ENCODE measurements at places on chromosomes 5 and 9. TPM values are rescaled to one million over a fixed set of nuclear protein-coding genes. Genes with fewer than 3 reads are reported as not detected.

Gene PCAT7
- total RNA-seq = 3.4 TPM

Gene CCDC171
- total RNA-seq = 3.5 TPM

Gene CNTNAP3B
- 3.9 TPM for total RNA-seq

Gene GPR21
- 3.8 TPM for total RNA-seq

Gene SPINK7
- not detected for total RNA-seq

Gene PCDHB13
- total RNA-seq = 1.3 TPM

Gene NTNG2
- 0.75 TPM for total RNA-seq

Gene ELOVL7
- total RNA-seq = 30.5 TPM

Gene C9
- total RNA-seq = not detected

Gene CDC26
- total RNA-seq = 23.6 TPM

GRCh38 chr5:102798104-102798785, 43.1 kb downstream of the PAM start:
- DNase-seq = no peak

DNA sequence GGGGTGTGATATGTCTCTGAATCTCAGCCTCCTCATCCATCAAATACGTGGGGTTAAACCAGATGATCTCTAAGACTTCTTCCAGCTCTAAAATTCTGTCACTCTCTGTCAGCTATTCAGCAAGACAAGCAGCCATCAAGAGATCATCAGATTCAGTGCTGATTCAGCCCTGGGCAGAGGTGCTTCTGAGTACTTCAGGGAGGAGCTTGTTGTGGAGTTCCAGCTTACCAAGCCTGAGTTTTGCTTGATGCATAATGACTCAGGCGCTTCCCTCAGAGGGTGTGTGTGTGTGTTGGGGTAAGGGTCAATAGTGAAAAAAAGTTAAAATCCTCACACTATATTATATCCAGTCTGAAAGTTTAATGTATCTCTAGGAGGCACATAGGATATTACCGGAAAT, 29.6 kb upstream of the TAF1L start:
- no peak for DNase-seq

DNA sequence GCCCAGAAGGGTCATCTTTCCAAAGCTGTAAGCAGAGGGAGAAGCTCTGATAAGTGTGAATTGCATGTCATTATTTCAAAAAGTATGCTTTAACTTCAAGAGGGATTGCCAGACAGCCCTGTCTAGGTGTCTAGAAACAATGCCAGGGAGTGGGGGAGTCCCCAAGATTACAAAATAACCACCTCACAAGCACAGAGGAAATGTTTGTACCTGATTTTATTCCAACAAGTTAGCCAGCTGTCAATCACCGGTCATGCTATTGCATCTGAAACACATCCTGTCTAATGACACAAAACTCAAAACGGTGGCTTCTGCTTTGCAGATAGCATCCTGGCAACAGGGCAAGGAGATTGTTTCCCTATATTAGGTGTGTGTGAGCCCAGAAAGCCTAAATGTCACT, 154.2 kb upstream of the WWC1 start:
- DNase-seq = no peak

GRCh38 chr9:73183917-73184861, 32.5 kb downstream of the ANXA1 start:
- no peak for DNase-seq

DNA sequence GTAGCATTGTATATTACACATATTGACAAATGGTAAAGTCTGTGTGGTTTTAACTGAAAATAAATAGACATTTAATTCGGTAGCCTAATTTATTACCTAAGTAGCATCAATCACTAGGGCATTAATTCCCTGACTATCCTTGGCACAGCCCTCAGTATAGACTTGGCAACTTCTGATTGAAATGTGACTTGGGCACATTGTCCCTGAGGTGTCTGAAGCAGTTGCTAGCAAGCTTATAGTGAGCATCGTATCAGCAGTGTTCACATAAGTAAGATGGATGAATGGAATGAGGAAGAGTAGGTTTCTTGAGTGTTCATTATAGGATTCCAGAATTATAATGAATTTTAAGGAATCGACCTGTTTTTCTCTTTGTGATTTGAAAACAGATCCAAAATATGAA, 16.1 kb downstream of the LURAP1L start:
- DNase-seq = no peak

DNA sequence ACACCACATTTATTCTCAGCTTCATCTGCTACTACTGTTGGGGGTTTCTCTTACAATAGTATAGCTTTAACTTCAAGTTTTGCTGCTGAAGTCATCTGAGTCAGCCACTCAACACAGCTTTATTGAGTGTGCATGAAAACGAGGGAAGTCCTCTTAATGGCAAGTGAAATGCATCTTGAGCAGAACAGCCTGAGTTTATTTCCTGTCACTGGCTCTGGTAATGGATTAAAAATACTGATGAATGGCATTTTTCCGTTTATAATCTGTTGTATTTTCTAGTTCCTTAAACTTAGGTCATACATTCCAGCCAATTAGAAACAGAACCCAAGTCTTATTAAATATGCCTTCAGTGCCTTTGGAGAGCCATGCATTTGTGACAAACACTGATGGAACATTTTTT, 238.6 kb downstream of the SLF1 start:
- no peak for DNase-seq

- DNase-seq = no peak
These were observed 91.4 kb upstream of the FCN2 start for GRCh38 chr9:134789168-134789567.

DNA sequence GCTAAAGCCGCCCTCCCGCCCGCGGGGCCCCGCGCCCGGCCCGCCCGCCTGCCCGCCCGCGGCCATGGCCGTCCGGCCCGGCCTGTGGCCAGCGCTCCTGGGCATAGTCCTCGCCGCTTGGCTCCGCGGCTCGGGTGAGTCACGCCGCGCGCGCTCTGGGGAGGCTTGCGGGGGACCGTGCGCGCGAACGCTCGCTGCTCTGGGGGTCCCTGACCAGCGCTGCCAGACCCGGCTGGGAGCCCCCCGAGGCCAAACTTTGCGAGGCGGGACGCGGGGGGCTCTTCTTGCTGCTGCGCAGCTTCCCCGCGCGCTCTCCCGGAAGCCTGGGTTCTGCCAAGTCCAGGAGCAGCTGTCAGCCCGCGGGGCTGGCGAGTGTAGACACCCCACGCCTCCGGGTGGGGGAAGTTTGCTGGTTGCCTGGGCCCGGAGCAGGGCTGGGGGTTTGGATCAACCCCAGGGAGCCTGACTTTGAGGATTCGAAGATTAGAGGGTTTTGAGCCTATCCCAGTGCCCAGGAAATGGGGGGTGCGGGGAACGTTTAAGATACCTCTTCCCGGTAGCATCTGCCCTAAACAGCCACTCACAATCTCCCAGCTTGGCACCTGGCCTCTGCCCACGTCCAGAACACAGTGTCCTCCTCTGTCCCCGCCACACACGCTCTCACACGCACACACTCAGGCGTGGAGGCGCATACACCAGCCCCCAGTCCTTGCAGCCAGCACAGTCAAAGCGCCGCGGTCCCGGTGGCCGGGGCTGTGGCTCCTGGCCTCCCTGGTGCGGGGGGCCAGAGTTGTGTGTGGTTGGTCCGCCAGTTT, 535 bp downstream of the UNC5A start:
- DNase-seq = no peak

GRCh38 chr5:150253416-150254208, 36.0 kb downstream of the CAMK2A start:
- DNase-seq = no peak

DNA sequence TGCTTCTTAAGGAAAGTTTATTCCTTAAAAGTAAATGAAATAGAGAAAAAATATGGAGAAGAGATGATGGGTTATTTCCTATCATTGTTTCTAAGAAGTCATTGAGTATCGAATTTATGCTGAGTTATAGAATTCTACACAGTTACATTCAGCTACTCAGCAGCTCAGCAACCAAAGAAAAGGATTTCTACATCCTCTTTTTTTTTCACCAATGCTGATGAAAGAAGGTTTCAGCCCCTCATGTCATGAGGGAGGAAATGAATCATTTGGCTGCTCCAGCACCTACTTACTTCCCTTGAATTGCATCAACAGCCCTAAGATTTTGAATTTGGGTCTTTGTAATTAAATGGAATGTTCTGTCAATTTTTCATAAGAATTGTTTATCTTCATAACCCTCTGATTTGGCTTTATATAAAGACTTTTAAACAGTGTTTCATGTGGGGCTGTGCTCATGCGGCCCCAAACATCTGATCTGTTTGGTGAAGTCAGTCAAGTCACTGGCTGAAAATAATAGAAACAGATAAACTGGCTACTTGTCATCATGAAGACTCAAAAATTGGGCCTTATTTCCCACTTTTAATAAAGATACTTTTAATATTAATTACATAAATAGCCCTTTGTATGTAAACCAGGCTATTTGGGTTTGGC, 18.5 kb upstream of the SNX2 start:
- no peak for DNase-seq

DNA sequence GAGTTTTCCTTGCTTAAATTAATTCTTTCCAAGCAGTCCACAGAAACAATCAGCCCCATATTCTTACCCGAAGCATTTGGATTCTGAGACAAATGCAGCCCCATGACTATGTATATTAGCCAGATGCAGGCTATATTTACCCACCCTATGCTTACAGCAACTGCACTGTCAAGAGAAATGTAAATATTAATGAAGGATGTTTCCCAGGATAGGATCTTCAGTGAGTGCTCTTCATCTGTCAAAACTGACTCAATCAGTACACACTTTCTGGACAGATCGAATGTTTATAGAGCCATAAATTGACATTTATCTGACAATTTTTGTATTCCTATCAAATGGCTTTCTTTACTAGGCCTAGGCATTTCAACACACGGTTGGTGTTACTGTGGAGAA, 725.3 kb upstream of the SEMA6A start:
- DNase-seq = no peak

DNA sequence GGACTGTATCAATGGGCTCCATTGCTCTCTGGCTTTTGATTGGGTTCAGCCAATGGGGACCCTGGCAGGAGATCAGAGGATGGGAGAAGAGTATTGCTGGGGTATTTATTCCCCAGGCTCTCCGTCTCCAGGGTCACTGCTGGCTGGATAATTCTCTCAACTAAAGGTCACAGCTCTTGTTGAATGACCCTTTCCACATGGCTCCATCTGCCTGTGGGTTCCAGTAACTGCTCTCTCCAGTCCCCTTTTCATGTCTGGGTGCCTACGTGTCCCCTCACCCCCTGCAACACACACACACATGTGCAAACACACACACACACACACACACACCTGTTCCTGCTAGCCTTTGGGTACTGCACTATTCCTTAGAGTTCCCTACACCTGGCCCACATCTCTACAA, 53.9 kb upstream of the RIC1 start:
- DNase-seq = no peak

- DNase-seq = no peak
These were observed 55.4 kb upstream of the PPP3R2 start for GRCh38 chr9:101650142-101650541.

- DNase-seq = no peak
These were observed 3.7 kb downstream of the NSMF start for GRCh38 chr9:137455359-137455991.

GRCh38 chr5:8864053-8864452, 681.8 kb downstream of the SEMA5A start:
- DNase-seq = no peak

GRCh38 chr5:107359033-107359915, 311.5 kb downstream of the EFNA5 start:
- DNase-seq = no peak

DNA sequence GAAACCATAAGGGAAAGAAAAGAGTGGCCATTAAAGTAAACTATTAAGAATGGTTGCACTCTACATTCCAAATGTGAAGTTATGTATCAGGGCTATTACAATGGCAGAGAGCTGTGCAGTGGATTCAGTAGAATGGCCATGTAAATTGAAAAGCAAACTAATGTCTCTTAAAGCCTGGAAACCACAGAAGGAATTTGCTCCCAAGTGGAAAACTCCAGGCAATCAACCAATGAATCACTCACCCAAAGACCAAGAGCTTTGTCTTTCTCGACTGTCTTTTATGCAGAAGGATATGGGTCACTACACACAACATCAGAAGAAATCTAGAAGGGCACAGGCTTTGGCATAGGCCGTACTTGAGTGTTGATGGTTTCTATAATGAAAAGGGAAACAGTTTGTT, 114.9 kb downstream of the TLE1 start:
- no peak for DNase-seq

GRCh38 chr5:80662108-80662507, 7.3 kb upstream of the DHFR start:
- no peak for DNase-seq

DNA sequence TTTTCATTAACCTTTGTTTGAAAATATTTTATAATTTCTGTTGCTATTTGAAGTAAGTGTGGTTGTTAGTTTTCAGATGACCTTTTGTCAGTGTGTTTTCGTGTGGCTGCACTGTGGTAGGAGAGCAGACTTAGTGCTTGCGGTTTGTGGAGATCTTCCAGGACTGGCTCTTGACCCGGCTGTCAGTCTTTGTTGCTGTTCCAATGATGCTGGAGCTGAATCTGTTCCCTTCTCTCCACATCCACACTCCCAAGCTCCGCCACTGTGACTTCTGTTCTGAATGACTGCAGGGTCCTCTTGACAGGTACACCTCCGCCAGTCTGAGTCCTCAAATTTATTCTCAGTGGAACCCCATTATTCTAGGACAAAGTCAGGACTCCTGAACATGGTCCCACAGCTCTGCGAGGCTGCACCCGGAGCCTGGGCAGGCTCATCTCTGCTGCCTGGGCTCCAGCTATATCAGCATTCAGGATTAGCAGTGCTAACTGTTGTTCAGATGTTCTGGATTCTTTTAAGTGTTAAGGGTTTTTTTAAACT, 126.0 kb downstream of the WNK2 start:
- DNase-seq = peak; percentile 17

DNA sequence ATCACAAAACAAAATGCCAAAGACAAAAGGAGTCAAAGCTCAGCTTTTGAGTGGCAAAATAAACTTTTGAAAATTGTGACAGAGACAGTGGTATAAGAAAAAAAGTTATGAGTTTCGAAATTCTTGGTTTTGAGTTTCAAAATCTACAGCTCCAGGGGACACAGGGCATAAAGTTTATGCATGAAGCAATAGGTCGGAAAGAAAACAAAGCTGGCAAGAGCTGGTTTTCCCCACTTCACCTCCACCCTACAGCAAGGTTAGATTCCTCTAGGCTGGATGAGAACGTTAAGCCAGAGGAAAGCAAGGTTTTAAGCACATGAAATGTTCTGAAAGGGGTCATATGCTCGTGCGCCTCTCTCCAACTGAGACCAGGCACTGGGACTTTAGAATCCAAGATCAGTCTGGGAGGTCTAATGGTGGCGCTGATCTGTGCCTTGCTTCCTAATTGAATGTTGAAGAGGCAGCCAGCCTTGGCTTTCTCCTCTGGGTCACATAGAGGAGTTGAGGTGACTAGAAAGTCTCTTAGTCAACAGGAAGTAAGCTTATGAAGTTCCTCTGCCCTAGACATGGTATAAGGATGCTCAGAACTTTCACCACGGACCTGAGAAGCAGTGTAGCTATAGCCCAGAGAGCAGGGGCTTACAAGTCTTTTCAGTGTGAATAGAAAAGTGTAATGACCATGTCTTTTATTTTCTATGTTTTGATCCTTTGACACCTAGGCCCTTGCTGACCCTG, 167.7 kb upstream of the DMAC1 start:
- DNase-seq = no peak

GRCh38 chr5:132260714-132261551, 3.4 kb downstream of the PDLIM4 start:
- no peak for DNase-seq

GRCh38 chr9:136644343-136644592, 18.4 kb upstream of the EGFL7 start:
- DNase-seq = peak; percentile 90

All from left colon (tissue), 2 donors.